ENCODE measurements at places on chromosomes 5 and 9. TPM values are rescaled to one million over a fixed set of nuclear protein-coding genes. Genes with fewer than 3 reads are reported as not detected.

DNA sequence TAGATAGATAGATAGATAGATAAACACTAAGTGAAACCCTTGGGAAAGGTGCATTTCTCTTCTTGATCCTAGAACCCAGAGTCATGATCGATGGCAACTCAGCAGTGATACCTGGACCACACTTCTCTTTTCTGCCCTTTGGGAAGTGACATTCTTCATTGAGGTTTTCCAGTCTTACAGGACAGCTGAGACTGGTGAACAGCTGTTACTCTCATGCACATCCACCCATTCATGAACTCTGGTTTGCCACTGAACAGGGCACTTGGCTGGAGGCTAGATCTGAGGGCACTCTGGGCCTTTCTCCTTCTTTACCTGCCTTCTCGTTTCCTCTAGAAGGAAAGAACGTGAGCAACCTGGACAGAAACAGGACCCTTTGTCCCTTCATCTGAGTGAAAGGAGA, 164.5 kb downstream of the DRD1 start:
- DNase-seq: no peak
- no peaks in the 10 kb centered on the region for H3K27me3 ChIP-seq
- H3K4me3 ChIP-seq: no peak overlapping the region
- H3K4me1 ChIP-seq: no peaks in the 10 kb centered on the region
- H3K36me3 ChIP-seq: no peaks in the 10 kb centered on the region

The MLANA gene
- total RNA-seq: not detected

The IFNA4 gene
- total RNA-seq: not detected

The ECM2 gene
- total RNA-seq: 0.08 TPM

GRCh38 chr5:72523960-72524582, 16.9 kb upstream of the ZNF366 start:
- H3K27ac ChIP-seq: no peak overlapping the region
- peak; percentile 52 for DNase-seq
- H3K36me3 ChIP-seq: no peaks in the 10 kb centered on the region
- no peak overlapping the region for H3K4me3 ChIP-seq

The PCDHGA3 gene
- total RNA-seq: 0.08 TPM

DNA sequence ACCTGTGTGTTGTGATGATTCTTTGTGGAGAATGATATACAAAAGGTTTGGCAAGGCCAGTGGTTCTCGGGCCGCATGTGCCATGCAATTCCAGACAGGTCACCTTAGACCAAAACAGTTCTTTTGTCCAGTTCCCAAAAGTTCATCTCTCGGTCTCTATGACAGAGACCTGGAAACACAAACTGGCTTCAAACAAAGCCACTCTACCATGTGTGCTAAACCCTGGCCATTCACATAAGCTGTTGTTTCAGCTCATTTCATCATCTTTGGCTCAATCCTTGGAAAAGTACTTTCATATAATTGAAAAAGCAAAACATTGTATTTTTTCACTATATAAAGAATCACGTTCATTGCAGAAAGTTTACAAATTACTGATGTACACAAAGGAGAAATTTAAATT, 210.5 kb upstream of the SEMA6A start:
- no peaks in the 10 kb centered on the region for H3K36me3 ChIP-seq
- no peaks in the 10 kb centered on the region for H3K4me1 ChIP-seq
- H3K27me3 ChIP-seq: no peaks in the 10 kb centered on the region
- no peak overlapping the region for H3K27ac ChIP-seq
- no peak overlapping the region for H3K4me3 ChIP-seq

DNA sequence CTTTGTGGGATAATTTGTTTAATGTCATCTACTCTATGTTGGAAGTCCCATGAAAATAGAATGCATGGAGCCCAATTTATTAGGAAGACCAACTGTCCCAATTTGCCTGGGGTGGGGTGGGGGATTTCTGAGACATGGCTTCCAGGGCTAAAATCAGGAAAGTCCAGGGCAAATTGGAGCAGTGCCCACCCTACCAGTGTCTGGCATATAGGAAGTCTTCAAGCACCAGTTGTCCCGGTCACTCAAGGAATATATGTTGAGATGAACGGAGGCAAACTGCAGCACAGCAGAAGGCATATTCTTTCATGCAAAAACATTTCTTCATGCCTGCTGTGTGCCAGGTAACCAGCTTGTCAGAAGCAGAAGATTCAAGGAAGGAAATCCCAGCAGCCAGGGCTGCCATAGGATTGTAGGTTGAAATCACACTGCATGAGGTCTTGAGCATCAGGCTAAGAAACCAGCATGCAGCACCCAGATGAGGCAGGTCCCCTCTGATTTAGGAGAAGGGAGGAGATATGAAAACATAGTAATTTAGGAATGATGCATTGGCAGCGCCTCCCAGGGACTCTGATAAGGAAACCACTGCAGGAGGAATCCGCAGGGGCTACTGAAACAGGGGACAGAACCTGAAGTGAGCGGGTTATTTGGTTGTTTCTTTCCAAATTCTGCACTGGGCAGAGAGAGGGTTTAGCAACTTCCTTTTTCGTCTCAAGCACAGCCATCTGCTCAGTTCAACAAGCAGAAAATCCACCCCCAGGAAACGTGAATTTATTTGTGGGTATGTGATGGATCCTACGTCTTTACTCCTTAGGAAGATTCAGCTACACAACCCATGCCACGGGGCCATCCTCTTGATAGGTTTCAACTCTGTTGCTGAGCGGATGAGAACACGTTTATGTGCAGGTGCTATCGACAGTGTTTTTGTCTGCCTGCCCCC, 112.6 kb upstream of the CPEB4 start:
- no peak overlapping the region for H3K27ac ChIP-seq
- no peak for DNase-seq
- H3K4me1 ChIP-seq: 0 out of 2 replicates have a peak, but pooled peaks cover 5% of the 10 kb centered on the region

The GTF2H2 gene
- total RNA-seq: 24.5 TPM

The LOX gene
- 0.69 TPM for total RNA-seq

DNA sequence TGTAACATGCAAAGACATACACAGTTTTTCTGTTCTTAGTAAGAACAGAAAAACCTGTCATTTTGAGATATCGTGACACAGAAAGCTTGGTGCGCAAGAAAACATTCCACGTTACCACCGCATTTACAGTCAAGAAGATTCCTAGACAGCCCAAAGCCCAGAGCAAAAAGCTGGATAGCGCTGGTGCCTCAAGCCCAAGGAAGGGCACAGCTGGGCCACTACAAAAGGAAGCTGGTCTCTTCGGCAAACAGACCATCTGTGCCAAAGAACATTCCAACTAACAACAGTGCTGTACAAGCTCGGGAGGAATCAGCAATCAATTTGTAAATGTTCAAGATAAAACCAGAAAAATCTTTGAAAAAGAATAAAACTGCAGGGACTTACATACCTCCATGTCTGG, 31.0 kb downstream of the PSMB7 start:
- no peak for DNase-seq
- peaks cover 15% of the 10 kb centered on the region for H3K36me3 ChIP-seq
- no peaks in the 10 kb centered on the region for H3K4me1 ChIP-seq
- no peak overlapping the region for H3K27ac ChIP-seq
- no peak overlapping the region for H3K4me3 ChIP-seq
